WERI-Rb-1 (cell line): ENCODE measurements at places on chromosomes 7 and 10.

DNA sequence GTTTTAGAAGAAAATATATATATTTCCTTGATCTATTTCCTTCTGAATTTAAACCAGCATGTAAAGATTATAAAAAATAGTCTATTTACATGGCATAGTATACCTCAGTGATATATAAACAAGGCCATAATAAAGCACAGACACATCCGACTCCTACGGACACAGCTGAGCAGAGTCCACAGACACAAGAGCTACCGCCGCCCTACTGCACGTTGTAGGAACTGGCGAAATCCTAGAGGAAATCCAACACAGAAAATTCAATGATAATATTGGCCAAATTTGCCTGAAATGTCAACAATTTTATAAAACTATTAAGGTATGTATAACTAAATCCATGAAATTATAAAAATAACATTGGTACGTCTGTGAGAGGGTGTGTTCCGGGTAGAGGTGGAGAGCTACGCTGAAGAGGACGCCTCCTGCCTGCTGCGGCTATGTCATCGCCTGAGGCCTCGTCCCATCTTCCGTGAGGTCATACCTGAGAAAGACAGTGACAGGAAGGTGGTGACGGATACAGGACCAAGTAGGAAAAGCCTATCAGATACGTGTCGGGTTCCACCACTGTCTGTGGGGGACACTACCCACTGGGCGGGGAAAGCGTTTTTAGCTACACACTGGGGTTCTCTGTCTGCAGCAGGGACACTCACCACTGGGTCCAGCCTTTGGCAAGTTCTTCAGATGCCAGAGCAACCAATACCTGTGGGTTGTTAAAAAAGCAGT is 29.3 kb upstream of the NCAPG2 start:
- no peak for DNase-seq

DNA sequence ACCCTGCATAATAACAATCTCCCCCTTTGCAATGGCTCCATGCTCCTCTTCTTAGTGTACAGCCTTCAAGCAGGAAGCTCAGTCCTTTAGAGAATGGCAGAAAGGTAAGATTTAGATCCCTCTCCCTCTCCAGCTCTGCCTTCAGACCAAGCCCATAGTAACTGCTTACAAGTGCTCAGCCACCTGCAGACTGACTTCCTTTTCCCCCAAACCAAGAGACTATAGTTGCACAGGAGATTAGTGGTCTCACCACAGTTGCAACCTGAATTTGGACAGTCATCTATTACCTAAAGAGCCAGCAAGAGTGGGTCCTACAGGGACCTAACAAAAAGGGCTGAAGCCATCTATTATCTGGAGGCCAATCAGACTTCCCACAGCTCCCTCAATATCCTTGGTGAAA is 16.5 kb downstream of the FBXL13 start:
- DNase-seq = no peak

DNA sequence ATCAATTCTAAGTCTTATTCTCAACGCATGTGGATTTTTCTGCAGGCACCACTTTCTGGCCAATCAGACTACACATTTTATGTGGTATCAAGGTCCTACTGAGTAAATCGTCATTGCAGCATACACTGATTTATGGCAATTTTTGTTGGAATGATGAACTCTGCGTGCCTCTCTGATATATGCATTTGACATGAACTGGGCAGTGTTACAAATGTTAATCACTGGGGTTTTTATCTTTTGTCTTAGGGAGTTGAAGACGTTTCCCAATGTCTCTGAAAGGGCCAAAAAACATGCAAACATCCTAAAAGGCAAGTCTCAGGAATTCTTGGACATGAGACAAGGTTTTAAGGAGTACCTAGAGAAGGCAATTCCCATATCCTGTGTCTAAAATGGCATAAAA is 809.5 kb upstream of the CELF2 start:
- DNase-seq = no peak

GRCh38 chr10:114825513-114826253 is 4.1 kb downstream of the FHIP2A start:
- DNase-seq = no peak

DNA sequence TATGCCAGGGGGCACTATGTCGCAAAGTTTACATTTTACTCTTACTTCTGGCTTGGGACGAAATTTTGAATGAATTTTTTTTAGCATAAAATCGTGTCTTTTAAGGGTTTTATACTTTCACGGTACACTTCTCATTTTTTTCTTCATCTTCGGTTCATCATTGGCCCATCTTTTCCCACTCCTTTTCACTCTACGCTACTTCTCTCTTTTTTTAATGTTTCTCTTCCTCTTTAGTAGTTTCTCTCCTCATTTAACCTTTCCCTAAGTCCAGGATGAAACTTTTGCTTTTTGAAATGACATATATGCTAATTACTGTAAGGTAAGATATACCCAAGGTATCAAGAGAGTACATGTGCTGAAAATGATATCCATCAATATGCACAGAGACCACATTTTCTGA is 39.5 kb downstream of the C7orf33 start:
- no peak for DNase-seq

- DNase-seq = no peak
These were observed 44.4 kb downstream of the DNAH11 start for GRCh38 chr7:21587139-21587784.

- DNase-seq = no peak
These were observed 264.1 kb downstream of the PHF14 start for GRCh38 chr7:11237742-11238141.

DNA sequence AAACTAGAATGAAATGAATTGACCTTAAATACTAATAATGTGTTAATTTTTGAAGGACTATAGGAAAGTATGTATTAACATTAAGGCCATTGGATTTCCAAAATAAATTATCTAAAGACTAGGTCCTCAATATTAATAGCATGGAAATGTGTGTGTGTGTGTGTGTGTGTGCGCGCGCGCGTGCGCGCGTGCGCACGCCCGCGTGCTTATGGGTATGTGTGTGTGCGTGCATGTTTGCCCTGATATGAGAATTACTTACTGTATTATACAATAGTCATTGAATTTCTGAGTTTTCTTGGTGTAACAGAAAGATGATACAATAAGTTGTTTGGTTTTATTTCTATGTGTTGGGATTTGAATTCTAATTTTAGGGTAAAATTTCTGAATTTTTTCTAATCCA is 205.9 kb downstream of the BICC1 start:
- no peak for DNase-seq

DNA sequence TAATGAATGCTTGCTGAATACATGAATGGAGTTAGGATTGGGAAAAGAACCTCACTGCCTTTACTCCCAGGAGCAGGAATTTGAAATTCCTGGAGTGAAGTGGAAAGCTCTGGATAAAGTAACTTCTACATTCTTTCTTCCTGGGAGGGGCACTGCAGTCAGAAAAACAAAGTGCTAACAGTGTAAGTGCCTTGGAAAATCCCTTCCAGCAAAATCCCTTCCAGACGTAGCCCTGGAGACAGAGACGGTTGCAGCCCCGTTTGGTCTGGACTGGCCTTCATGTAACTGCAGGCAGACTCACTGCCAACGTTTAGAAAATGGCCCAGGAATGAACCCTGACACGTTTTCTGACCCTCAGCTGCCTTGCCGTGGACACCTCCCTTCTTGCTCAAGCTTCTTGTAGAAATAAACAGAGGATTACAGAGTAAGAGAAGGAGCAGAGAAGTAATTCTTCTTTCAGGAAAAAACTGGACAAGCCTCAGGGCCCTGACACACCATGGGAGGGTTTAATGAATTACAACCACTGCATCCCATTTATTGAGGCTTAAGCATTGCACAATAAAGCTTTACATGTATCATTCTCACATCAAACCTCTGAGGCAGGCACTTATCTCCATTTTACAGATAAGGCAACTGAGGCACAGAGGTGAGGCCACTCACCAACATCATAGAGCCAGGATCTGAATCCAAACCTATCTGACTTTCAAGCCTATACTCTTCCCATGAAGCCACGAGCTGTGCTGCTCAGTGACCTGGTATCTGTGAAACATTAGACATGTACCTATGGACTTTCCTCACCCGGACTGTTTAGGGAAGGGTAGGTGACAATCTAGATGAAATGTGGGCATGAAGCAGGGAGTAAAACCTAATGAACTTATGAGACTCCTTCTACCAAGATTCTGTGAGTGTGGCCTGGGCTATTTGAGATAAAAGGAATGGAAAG is 7.8 kb downstream of the ITPRIP start:
- DNase-seq = peak; percentile 40

- DNase-seq = no peak
These were observed 121.0 kb downstream of the AKR1D1 start for GRCh38 chr7:138196971-138197896.

- peak; percentile 31 for DNase-seq
These were observed 18.8 kb downstream of the CELF2 start for GRCh38 chr10:11036424-11037011.

GRCh38 chr10:79353000-79353406 is 5.7 kb downstream of the PPIF start:
- DNase-seq = no peak

GRCh38 chr10:24331457-24331856 is 122.5 kb downstream of the KIAA1217 start:
- DNase-seq = no peak

GRCh38 chr7:109235316-109235715 is 665.6 kb downstream of the DNAJB9 start:
- DNase-seq = no peak

DNA sequence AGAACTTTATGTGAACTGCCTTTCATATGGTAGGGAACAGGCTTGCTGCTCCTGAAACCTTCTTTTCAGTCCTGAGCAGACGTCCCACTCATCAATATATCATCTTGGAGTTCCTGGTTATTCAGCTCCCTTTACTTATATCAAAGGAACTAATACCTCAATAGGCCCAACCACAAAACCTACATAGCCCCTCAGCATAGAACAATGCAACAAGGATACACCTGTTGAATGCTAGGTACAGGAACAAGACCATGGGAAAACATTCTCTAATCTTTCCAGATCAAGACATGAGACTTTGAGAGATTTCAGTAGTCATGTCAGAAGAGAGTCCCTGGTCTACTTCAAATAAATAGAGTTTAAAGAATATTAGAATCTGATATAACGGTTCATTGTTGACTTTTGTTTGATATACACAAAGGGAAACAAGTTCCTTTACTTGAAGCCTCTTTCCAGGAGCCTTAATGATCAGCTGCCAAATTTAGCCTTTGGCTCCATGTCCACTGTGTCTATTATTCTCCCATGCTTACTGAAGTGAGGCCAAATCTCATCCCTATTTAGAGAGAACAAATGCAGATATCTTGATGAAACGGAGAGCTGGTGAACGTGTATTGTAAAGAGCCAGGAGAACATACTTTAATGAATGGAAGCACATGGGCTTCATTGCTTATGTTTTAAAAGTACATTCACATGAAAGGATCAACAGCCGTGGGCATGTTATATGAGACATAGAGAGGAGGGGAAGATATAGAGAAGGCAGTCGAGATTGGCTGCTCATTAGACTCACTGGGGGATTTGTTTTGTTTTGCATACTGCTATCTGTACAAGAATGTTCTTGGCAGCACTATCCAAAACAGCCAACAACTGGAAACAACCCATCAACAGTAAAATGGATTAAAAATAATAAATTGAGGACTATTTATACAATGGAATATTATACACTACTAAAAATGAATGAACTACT is 9.5 kb downstream of the RHOBTB1 start:
- no peak for DNase-seq

GRCh38 chr10:86899132-86899531 is 58.3 kb downstream of the MMRN2 start:
- no peak for DNase-seq

GRCh38 chr10:78688901-78689583 is 379.7 kb upstream of the ZMIZ1 start:
- DNase-seq = no peak

GRCh38 chr10:80476685-80477084 is 22.6 kb downstream of the TSPAN14 start:
- no peak for DNase-seq

DNA sequence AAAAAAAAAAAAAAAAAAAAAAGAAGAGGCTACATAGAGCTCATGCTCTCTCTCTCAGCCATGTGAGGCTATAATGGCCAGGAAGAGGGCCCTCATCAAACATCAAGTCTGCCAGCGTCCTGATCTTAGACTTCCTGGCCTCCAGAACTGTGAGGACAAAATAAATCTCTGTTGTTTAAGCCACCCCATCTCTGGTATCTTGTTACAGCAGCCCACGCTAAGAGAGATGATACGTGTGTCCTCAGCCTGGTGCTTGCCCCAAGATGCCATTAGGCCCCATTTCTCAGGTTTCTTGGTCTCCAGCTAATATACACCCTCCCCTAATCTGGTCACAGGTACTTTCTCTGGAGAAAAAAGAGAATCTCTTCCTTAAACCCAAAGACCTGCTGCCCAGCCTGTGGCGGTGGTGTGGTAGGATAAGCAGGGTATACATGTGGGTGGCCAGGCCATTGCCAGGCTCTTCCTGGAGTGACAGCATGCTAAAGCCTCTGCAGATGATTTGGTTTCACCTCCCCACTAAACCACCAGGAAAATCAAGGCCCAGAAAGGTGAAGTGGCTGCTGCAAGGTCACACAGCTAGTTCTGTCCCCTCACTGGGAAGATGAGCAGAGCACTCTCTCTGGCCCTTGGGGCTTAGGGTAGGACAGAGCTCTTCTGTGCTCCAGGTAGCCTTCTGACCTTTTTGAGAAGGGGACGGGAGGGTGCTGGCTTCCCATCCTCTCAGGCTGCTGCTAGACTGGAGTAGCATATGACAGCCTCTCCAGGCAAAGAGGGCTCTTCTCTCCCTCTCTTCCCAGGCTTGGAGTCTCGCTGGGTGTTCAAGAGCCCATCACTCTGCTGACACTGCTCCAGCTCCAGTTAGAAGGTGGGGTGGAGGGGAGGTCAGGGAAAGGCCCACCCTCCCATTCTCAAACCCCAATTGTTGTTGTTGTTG is 5.2 kb downstream of the SPOCK2 start:
- no peak for DNase-seq

DNA sequence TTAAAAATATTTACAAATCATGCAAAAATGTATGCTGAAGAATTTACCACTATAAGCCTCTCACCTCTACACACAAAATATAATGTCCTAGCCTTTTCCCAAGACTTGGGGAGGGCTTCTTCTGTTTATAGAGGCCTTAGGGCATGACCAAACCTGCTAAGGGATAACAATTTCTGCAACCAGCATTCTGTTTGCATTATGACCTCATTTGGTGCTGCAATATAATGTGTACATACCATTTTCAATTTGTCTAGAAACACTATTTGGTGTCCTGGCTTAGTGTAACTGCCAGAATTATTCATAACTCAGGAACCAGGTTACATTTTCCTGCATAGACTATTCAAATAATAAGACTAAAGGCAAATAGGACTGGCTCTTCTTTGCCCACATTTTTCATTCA is 446.6 kb upstream of the SORCS1 start:
- DNase-seq = no peak

DNA sequence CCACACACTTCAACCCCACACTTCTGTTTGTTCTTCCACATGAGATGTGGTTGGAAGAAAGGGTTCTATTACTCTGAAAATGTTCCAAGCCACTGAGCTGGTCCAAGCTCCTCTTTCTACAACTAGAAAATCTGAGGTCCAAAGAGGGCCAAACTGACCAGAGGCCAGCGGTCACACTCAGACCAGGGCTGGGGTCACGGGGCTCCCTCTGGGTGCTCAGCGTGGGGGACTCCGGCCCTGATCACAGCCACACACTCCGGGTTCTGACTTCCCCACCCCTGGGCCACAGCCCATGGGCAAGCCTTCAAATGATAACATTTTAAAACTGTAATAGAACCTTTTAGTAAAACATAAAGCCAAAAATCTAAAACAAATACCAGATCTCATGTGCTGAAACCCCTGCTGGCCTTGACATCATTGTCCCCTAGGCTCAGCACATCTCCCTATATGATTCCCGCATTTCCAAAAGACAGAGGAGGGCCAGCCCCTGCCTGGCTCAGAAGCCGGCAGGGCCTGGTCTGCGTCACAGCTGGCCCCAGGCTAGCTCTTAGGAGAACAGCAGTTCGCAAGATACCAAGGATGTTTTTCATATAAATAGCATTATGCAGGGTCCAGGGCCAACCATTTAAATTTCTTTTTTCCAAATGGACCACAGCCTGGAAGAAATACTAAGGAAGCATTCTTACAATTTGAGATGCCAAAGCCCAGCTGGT is 3.3 kb downstream of the CRYGN start:
- DNase-seq = no peak
